ENCODE measurements at places on chromosomes 4 and X.

DNA sequence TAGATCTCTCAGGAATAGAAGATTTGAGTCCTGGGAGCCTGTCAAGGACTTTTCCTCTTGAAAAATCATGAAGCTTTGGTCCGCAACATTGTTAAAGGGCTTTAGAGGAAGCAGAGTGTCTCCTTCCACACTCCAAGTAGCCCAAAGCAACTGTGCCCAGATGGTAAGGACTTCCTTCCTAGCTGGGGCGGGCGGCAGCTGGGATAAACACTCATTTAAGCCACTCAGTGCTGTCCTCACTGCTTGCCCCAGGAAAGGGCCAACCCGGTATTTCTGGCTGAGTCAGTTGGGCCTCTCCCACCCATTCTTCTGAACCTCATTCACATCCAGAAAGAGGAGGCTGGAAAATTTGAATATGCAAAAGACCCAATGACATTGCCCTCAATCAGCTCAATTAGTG lies 144.3 kb downstream of the CHIC2 start:
- DNase-seq: no peak

DNA sequence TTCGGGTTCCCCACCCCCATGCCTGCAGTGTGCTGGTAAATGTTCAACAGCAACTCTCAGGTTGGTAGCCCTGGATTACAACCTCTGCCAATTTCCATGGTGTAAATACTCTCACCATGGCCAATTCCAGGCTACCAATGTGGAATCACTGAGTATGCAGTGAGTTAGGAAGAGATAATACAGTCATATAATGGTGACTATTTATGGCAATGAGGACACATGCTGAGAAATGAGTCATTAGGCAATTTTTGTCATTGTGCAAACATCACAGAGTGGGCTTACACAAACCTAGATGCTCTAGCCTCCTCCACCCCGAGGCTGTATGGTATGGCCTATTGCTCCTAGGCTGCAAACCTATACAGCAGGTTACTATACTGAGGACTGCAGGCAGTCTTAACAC lies 4.6 kb upstream of the CLDN24 start:
- DNase-seq: no peak

GRCh38 chr4:16413814-16414555 lies 187.7 kb upstream of the TAPT1 start:
- no peak for DNase-seq

GRCh38 chr4:180205276-180205675 lies 2037.9 kb upstream of the TENM3 start:
- no peak for DNase-seq

DNA sequence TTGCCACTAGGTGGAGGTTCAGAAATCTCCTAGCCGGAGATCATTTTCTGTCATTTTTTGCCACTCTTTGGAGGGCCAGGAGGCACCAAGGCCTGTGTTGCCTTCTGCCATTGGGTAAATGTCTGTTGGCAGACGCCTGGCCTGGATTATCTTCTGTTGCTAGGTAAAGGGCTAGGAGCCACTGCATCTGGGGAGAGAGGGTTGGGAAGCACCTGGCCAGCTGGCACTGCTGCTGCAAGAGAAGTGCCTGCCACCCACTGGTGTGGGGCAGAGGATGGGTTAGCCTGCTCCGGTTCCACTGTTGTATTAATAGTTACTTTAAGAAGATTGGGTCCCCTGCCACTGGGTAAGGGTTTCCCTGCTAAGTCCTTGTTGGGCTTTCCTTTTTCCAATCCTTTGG lies 58.1 kb downstream of the AWAT2 start:
- peak; percentile 33 for DNase-seq

DNA sequence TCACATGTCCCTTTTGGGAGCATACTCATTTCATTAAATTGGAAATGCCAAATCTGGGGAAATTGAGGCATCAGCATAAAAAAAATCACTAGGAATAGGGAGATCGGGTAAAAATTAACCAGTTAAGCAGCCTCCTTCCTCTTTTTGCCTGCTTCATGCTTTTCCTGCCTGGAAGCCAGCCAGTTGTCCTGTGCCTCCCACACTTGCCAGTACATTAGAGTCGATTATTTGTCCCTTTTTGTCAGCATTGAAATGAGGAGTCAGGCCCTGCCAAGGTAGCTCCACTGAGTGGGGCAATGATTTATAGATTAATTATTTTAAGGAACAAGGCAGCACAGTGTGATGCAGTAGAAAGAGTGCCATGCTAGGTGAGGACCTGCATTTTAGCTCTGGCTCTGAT lies 55.3 kb downstream of the SH2D1A start:
- no peak for DNase-seq

- no peak for DNase-seq
Measured at GRCh38 chrX:147675819-147676218, 235.9 kb upstream of the FMR1 start.

DNA sequence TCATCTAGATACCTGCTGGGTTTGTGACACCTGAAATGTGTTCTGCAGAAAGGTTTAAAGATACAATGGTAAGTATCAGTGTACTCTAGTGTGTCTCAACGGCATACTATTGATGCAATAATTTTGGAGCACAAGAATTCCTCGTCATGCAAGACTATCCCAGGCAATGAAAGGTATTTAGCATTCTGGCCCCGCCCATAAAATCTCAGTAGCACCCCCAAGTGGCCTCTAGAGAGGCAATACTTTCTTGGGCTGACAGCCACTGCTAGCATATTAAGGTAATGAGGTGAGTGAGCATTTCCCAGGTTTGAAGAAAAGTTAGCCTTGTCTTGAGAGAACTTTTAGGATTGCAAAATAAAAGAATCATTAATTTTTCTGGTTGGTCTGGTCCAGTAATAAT lies 24.0 kb downstream of the TAB3 start:
- no peak for DNase-seq

GRCh38 chr4:183814461-183814860 lies 90.6 kb upstream of the STOX2 start:
- no peak for DNase-seq

- no peak for DNase-seq
Measured at GRCh38 chr4:134624365-134624764, 422.8 kb upstream of the PABPC4L start.

DNA sequence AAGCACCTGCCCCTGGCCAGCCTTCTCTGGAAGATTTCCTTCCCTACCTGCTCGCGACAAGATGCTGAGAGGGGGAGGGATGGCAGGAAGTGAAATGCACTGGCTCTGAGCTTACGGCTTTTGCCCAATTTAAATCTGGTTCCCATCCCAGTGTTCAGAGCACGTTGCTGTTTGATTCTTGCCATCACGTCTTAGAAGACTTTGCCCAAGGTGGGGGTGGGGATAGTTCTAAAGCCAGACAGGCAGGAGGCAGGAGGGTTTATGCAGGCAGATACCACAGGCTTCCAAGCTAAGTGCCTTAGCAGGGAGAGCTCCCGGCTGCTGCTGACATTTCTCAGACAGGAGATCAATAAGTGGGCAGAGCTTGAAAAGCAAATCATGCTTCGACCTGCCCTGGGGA lies 393.9 kb downstream of the MID1IP1 start:
- DNase-seq: no peak

GRCh38 chr4:187493661-187494060 lies 501.9 kb upstream of the ZFP42 start:
- no peak for DNase-seq

GRCh38 chrX:120761810-120762209 lies 113.9 kb downstream of the CT47B1 start:
- no peak for DNase-seq

GRCh38 chr4:67746797-67747495 lies 7.2 kb downstream of the GNRHR start:
- peak; percentile 41 for DNase-seq

DNA sequence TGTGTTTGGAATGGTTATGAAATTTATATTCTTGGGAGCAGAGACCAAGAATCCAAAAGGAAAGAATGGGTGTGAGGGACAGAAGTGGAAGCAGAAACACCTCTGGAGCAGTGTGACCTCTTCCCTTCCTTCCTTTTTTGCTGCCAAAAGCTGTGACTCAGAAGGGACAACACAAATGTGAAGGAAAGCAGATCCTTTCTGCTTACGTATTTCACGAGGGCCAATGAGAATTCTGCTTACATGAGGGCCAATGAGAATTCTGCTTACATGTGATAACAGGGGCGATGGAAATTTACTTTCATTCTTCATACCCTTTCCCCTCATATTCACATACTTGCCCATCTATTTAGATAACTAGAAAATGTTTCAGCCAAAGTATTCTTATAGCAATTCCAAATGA lies 404.6 kb downstream of the PRDM5 start:
- DNase-seq: no peak

DNA sequence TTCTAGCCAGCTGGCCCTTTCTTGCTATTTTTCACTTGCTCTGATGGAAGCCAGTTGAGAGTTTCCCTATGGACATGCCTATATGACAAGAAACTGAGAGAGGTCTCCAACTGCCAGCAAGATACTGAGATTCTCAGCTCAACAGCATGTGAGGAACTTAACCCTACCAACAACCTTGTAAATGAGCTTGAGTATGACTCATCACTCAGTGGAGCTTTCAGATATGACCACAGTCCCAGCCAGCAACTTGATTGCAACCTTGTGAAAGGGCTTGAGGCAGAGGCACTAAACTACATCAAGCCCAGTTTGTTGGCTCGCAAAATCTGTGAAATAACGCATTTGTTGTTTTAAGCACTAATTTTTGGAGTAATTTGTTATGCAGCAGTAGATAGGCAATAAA lies 175.8 kb downstream of the COMMD8 start:
- DNase-seq: no peak

DNA sequence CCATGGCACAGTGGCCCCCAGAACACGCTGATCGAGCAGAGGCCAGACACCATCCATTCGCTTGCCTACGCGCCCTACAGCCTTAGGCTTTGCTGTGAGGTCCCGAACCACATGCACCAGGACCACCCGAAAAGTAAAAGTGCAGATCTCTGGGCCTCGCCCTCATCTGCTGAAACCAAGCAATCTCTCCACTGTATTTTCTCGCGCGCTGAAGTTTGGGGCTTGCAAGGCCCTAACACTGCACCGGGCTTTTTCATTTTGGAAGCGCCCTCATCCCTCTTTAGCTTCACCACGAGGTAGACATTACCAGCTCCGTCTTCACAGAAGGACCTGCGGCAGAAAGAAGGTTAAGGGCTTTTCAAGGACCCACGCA lies 21.2 kb downstream of the NKX3-2 start:
- no peak for DNase-seq

GRCh38 chr4:158809611-158810486 lies 41.0 kb downstream of the FNIP2 start:
- no peak for DNase-seq

DNA sequence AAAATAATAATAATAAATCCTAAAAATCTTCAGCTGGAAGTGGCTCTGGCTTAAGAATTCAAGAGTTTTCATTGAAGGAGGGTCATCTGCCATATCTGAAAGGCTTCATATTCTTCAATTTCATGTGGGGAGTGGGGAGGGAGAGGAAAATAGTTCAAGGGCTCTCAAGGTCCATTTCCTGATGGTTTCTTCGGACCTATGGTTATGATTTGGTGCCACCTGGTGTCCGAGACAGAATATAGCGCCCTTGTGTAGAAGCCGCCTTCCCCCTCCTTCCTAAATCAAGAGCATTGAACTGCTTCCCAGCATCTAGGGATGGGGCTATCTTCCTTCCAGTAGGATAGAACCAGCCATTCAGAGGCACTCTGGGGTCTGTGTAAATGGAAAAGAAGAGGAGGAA lies 34.3 kb downstream of the NLGN3 start:
- peak; percentile 16 for DNase-seq

- no peak for DNase-seq
Measured at GRCh38 chr4:99394896-99395295, 40.2 kb downstream of the ADH7 start.

DNA sequence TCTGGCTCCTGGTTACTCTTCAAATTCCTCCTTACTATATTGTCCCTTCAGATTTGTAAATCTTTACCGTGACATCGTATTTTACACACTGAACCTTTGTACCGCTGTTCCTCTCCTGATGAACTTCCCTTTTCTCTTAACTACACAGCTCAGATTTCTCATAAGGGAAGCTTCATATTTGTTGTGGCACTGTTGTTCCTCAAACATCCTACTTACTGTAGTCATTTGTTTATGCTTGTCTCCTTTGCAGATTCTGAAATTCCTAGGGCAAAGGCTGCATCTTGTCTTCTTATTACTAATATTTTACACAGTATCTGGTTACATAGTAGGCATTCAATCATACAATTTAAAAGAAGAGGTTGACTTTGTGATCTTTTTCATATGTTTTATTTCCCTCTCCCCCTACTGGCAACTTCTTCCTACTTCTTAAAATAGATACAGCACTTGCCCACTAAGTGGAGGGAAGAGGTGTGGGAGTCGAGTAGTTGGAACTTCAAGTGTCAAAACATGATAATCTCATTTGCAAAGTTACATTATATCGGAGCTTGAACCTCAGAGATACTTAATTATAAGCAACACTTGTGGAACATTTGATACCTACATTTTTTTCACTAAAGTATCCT lies 50.0 kb downstream of the TET2 start:
- no peak for DNase-seq

DNA sequence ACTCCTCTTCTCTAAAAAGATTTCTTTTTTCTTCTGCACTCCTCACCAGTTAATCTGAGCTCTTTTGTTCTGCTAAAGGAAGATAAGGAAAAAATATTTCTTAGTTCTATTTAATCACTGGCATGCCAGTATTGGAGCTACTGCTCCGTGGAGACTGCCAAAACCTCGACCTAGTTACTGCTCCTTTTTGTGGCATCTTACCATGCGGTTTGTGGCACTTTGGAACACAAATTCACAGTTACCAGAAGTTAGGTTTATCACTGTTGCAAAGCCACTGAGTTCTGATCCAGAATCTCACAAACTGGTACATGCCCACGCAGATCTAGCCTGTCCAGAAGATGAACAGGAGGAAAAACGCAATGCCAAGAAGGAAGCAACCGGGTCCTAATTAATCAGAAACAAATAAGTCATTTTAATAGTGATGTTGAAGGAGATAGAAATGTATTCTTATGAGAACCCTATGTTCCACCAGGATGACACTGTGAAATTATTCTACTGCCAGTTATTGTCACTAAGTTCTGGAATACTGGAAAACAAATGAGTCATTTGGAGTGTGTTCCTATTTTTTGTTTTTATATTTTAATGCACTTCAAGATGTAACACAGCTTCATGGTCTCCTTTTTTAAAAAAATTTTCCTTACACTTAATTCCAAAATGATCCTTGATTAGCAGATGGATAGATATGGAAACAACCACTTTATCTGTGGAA lies 106.7 kb upstream of the GK2 start:
- no peak for DNase-seq

- DNase-seq: no peak
Measured at GRCh38 chr4:139455126-139455538, 1.2 kb downstream of the RAB33B start.

- DNase-seq: no peak
Measured at GRCh38 chr4:87388901-87389300, 2.1 kb downstream of the HSD17B11 start.

- DNase-seq: peak; percentile 20
Measured at GRCh38 chr4:30720021-30720660, at the start of gene PCDH7. Gene PCDH7, plus strand, starts transcription at chr4:30720369. Its CDS starts 1,054 bp downstream, at chr4:30721423.

DNA sequence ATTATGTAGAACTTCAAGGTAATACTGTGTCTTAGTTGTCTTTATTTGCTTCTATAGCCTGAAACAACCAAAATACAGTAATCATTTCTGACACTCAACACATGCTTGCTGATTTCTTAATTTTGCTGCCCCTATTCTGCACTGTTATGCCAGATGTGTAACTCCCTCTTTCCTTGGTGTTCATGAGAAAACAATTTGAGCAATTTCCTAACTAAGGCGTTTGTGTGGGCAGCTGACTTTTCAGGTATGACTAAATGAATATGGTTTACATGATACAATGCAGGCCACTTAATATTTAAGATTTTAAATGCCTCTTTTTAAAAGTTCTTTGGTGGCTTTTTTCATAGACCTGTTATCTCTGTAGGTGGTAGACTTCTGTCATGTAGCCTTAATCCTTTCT lies 46.1 kb upstream of the CENPE start:
- no peak for DNase-seq

GRCh38 chr4:7808181-7808580 lies 131.5 kb downstream of the AFAP1 start:
- DNase-seq: no peak
